Non-pigmented ciliary epithelial cell (primary cell): ENCODE measurements at places on chromosomes 7 and 10.
A peak's percentile ranks its signal among the peaks of the same experiment; 100 is the strongest.

DNA sequence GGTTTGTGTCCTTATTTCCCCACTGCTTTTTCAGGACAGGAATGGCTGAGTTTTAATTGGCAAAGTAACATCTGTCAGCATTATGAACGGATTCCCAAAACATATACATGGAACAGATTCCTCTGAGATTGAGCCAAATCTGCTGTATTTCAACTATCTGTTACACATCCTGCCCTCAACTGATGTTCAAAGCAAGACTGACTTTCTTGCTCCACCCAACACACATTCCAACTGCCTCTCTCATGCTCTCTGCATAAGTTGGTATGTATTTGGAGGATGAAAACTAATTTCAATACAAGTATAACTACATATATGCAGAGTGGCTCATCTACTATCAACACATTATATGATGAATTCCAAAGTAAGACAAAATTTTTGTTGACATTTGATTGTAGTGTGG is 342.2 kb downstream of the GATA3 start:
- no peak for DNase-seq

GRCh38 chr7:146728141-146728540 is 611.5 kb downstream of the CNTNAP2 start:
- no peak for DNase-seq

DNA sequence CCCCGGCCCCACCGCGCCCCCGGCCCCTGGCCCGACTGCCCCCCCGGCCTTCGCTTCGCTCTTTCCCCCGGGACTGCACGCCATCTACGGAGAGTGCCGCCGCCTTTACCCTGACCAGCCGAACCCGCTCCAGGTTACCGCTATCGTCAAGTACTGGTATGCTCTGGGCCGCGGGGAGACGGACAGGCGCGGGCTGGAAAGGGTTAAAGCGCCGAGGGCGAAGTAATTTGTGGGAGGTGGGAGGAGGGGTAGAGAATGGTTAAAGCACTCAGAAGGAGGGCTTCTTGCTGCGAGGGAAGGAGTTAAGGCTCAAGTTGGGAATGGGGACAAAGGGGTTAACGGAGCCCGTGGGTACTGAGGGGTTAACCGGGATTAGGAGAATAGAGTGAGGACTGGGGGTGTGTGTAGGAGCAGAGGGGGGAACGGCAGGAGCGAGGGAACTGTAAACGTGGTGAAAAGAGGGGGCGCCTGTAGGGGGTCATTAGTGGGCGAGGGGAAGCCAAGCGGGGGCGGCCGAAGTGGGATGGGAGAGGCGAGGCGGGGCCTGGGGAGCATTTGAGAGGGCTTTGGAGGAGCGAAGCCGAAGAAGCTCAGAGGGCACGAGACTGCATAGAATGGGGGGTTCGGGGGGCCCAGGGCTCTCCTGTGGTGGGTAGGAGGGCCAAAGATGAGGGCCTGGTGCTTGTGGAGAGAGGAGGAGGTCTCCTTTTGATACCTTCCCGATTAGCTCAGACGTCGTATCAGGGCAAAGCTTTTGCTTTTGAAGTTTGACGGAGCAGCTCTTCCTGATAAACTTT is 605 bp downstream of the SUFU start:
- DNase-seq: no peak

GRCh38 chr10:18144928-18145327 is 4.7 kb downstream of the CACNB2 start:
- DNase-seq: no peak

GRCh38 chr10:127197154-127197432 is 702 bp upstream of the INSYN2A start:
- no peak for DNase-seq

- DNase-seq: no peak
Observed at GRCh38 chr7:76000566-76000965, 6.2 kb upstream of the TMEM120A start.

DNA sequence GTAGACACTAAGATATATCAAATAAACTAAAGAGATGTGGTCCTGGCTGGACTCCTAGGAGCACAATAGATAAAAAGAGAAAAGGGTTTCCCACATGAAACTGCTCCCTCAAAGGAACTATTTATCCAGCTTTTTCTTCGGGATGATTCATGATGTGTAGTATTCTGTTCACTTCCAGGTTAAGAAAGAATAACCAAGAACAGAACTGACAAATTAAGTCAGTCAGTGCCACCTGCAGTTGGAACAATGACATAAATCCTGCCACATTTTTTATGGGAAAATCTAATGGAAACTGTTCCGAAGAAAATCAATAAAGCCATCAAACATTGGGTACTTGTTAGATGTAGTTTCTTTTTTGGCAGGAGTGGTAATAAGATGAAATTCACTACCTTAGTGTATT is 87.1 kb downstream of the POLR1F start:
- DNase-seq: peak; percentile 32

- DNase-seq: no peak
Observed at GRCh38 chr10:127265288-127265687, 68.9 kb upstream of the INSYN2A start.
